Activated naive CD4-positive, alpha-beta T cell (primary cell): ENCODE measurements at places on chromosomes 2 and 18.

- DNase-seq, result no peak
Observed at GRCh38 chr2:139175510-139175909, 395.3 kb upstream of the NXPH2 start.

DNA sequence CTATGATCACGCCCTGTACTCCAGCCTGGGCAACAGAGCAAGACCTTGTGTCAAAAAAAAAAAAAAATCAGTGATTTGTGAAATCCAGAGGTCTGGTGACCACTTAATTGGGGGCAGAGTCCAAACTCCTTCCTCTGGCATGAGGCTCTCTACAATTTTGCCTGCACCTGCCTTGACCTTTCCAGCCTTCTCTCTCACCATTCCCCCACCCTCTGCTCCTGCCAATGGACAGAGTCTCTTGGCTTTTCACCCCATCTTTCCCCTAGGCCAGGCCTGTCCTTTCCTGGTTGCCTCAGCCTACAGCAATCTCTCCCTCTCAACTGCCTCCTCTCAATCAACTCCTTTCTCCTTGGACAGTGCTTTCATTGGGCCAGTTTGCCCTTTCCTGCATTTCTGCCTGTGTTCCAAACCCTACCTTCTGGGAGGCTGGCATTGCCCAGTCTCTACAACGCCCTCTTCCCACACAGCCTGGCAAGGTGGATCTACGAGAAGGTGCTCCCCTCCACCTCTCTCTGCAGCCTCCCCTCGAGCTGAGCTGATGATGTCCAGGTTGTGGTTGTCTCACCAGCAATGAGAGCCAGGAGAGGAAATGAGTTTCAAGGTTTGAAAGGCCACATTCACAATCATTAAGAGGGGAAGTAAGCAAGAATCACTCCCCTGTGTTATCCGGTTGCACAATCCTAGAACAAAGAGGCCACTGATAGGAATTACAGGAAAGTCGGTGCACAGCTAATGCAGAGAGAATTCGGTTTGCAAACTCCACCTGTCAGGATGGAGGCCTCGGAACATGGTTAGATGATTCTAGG lies 39.5 kb upstream of the NPAS2 start:
- no peak for DNase-seq

DNA sequence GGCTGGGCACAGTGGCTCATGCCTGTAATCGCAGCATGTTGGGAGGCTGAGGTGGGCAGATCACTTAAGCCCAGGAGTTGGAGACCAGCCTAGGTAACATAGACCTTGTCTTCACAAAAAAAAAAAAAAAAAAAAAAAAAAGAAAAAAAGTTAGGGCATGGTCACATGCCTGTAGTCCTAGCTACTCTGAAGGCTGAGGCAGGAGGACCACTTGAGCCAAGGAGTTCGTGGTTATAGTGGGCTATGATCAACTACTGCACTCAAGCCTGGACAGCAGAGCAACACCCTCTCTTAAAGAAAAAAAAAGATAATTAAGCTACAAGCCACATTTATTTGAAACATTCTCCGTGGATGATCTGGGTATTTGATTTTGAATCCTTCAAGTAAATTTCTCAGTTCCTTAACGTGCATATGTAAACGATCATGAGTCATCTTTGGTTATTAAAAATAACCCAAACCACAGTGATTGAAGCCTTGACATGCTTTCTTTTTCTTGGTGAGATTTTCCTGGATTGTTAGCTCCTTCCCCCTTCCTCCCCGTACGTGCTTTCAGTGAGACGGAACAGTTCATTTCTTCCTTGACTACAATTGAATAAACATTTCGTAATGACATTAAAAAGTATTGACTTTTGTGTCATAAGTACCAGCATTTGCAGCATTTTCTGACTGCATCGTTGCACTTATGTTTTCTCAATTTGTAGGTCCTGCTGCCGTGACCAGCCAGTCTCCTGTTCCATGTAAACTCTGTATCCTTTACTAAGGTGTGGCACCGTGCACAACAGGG lies 20.3 kb downstream of the RMC1 start:
- no peak for DNase-seq

DNA sequence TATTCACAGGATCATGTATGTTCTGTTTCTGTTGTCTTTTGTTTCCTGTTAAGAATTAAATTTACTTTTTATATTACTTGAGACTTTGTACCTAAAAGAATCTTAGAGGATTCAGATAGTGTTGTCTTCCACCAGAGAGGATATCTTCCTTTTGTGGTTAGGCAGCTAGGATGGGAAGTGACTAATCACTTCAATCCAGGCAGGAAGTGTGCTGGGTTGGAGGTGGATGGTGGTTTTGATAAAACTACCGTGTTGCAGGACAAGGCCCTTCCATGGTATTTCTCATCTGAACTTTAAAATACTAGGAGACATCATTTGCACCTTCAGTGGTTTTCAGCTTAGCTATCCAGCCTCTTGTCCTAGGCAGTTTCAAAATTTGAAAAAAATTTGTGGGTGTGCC lies 728.6 kb upstream of the CDH2 start:
- no peak for DNase-seq

- DNase-seq, result no peak
Observed at GRCh38 chr18:63446266-63446665, 24.0 kb upstream of the VPS4B start.

DNA sequence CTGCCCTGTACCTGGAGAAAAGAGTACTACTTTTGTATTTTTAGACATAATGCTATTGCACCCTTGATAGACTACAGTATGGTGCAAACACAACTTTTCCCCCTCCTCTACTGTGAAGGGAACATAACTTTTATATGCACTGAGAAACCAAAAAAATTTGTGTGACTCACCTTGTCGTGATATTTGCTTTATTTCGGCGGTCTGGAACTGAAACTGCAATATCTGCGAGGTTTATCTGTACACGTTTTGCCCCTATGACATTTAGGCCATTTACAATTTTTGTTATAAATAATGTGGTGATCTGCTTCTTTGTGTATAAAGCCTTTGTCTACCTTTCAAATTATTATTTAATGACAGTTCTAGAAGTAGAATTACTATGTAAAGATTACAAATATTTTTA lies 34.4 kb upstream of the AAK1 start:
- no peak for DNase-seq

DNA sequence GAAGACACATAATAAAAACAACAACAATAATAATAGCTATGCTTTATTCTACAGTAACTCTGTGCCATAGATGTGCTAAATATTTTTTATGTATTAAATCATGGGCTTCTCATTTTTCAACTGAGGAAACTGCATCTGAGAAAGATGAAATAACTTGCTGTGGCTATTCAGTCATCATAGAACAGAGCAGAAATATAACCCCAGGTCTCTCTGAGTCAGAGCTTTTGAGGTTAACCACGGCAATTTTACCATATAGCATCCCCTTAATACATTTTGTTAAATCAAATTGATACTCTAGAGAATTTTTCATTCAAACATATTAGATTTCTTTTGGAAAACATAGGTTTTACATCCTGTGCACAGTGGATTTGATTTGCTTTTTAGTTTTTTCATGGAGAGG lies 586.6 kb upstream of the KLHL29 start:
- DNase-seq, result no peak

DNA sequence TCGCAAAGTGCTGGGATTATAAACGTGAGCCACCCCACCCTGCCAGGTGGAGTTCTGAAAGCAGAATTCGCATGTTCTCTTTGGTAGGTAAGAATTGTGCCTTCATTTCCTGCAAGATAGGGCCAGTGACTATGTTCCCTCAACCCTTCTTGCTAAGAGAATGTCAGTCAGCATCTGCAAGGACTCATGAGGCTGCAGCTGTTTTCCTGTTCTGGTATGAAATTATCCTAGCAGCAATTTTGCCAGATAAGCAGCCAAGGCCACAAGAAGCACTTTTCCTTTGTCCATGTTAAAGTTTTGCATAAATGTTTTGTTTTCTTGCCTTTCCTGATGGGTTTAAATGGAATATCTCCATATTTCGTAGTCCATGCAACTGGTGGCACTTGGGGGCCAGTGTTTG lies 6.8 kb upstream of the ARHGAP28 start:
- DNase-seq, result no peak

GRCh38 chr2:24586955-24587354 lies 95.9 kb downstream of the NCOA1 start:
- no peak for DNase-seq

DNA sequence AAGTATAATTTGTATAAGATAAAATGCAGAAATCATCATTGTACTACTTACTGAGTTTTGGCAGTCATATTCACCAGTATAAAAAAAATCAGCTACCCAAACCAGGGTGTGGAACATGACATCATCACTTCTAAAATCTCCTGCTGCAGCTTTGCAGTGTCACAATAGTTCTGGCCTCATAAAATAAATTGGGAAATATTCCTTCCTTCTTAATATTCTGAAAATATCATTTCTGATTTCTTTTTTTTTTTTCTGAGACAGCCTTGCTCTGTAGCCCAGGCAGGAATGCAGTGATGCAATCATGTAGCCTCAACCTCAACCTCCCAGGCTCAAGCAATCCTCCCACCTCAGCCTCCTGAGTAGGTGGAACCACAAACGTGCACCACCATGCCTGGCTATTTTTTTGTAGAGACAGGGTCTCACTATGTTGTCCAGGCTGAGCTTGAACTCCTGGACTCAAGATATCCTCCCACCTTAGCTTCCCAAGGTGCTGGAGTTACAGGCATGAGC lies 101.4 kb downstream of the TMEM18 start:
- no peak for DNase-seq

GRCh38 chr2:27243391-27244130 lies 19.3 kb downstream of the SLC30A3 start:
- no peak for DNase-seq

DNA sequence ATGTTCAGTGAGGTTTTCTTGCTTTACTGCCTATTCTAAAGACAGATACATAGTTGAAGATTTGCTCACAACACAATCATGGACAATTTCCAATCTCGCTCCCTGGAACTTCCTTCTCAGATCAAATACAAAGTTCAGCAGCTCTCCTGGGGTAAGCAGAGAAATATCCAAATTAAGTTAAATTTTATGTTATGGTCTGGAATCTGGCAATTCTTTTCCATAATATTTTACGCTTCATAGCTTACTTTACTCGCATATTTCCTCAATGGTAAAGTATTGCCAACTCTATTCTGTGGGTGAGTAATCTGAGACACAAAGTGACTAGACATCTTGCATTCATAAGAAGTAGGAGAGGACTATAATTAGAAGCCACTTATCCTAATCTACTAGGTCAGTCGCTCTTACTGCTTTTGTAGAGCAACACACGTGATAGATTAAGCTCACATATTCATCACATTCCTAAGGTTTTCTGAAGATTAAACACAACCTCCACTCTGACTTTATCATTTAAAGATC lies 529.4 kb downstream of the CCDC85A start:
- DNase-seq, result no peak

GRCh38 chr2:109372171-109372568 lies 241.6 kb downstream of the SEPTIN10 start:
- DNase-seq, result no peak

DNA sequence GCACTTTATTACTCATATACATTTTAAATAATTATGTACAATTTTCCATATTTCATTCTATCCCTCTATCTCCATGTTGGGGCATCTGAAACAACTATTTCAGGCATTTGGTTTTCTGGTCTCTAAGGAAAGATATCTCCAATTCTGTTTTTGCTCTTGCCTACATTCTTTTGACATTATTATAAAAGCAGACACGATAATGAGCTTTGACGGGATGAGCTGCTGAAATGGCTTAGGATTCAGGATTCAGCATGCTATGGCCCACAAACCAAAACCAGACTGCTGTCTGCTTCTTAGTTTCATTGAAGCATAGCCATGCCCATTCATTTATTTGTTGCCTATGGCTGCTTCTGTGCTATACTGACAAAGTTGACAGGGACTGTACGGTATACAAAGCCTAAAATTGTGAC lies 42.7 kb upstream of the GLS start:
- DNase-seq, result no peak

DNA sequence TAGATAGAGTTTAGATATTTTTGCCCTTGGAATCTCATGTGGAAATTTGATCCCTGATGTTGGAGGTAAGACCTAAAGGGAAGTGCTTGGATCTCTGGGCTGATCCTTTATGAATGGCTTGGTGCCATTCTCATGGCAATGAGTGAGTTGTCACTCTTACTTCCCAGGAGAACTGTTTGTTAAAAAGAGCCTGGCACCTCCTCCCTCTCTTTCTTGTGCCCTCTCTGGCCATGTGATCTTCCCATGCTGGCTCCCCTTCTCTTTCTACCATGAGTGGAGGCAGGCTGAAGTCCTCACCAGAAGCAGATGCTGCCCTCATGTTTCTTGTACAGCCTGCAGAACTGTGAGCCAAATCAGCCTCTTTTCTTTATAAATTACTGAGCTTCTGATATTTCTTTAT lies 276.9 kb downstream of the ZNF804A start:
- no peak for DNase-seq

DNA sequence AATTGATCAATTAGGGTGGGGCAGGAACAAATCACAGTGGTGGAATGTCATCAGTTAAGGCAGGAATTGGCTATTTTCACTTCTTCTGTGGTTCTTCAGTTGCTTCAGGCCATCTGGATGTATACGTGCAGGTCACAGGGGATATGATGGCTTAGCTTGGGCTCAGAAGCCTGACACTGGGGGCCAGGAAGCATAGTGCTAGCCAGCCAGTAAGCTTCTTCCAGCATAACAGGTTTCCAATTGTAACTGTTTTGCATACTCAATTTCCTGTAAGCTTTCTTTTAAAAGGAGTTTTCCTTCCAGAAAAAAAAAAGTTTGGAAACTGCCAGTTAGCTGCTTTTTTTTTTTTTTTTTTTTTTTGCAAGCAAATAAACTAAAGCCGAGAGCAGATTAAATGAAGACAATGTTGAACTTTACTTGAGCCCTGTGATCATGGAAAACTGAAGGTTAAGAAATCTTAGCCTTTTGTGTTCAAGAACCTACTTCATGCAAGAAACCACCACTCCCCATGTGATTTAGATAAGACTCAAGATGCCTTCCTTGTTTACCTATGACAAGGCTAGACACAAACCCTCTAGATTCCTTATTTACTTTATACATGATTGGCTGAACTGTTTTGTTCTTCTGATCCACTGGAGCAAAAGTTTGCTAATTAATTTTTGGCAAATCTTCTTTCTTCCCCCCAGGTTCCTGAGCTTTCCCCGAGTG lies 126.9 kb upstream of the LINC00305 start:
- DNase-seq, result no peak

GRCh38 chr2:68715353-68716041 lies 19.1 kb upstream of the ARHGAP25 start:
- no peak for DNase-seq

DNA sequence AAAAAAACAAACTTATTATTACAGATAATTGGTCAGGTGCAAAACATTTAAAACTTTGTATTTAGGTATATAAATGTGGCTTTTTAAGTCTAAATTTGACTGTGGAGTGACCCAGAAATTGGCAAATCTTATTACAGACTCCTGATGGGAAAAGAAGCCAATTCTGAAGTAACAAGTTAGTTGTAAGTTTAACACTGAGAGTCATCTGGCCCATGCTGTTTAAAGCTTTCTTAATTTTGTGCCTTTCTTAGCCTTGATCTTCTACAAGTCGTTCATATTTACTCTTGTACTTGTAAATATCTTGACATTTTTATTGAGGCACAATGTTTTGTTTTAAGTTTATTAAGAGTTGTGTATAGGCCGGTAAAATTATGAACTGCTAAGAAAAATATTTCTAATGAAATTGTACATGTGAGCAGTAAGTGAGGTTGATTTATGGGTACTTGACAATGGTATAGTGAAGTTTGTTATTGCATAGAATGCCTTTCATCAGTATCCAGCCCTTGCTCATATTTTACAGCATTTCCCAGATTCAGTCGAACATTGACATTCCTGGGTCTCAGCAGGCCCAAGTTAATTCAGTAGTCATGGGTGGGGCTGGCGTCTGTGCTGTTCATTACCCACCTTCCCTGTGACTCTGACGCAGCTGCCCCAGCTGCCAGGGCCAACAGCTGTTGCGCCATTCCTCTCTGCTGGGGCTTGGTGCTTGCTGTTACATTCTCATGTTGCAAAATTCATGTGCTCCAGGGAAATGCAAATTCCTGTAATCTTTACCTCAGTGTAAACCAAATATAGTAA lies 121.4 kb downstream of the ZNF236 start:
- no peak for DNase-seq
